ENCODE measurements at places on chromosomes 4 and X.

DNA sequence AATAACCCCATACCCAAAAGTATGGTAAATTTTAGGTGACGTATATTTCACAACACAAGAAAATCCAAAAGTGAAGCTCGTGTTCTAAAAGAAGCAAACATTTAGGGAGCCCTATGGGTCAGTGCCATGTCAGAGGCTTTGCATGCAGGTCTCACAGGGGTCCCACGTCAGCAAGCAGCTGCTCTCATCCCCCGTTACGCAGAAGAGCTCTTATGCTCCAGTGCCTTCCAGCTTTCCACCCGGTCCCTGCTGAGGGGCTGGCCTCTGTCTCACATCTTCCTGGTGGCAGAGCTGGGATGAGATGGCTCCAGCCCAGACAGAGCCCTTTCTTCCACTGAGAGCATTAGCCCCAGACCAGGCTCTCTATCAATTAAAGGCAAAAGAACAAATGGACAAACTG, 82.0 kb downstream of the IRF2 start:
- no peak for DNase-seq

- DNase-seq = no peak
These were observed 250.4 kb downstream of the GPM6A start for GRCh38 chr4:175561696-175562095.

- no peak for DNase-seq
These were observed 214.6 kb upstream of the FAM241A start for GRCh38 chr4:111930659-111931058.

DNA sequence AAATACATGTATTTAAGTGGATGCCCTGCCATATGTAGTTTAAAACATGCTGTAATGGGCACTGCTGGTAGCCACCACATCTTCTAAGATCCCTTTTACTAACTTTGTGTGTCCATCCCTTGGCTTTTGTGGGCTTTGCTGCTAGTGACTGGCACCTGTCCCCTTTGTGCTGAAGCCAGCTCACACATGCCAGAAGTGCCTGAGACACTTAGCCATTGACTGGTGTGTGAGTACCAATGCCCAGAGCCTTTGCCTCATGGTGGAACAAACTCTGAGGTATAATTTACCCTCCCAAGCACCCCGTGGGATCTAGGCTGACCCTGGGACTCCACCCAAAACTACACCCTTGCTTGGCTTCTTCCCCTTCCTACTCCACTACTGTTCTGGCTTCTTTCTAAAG, 33.0 kb downstream of the ARHGAP6 start:
- no peak for DNase-seq

DNA sequence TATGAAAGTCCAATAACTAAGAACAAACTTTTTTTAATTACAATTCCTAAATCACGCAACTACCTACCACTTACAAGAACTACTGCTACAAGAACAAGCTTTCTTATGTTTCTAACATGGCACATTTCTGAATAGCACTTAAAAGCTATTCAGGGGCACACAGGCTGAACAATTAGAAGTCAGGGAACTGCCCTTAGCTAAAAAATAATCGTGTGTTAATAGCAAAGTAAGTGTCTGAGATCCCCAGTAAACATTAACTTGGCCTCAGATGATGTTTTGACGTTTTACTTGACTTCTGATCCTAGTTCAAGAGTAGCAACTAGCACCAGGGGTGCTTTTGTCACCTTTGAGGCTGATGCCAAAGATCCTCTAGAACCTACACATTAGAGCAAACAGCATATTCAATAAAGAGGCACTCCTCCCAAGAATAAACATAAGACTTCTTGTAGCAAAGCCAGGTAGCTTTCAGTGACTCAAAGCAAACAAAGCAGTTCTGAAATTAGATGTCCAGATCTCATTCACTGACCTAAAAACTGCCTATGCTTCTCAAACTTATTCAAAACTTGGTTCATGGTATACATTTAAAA, 16.2 kb downstream of the SPOCK3 start:
- DNase-seq = peak; percentile 65

DNA sequence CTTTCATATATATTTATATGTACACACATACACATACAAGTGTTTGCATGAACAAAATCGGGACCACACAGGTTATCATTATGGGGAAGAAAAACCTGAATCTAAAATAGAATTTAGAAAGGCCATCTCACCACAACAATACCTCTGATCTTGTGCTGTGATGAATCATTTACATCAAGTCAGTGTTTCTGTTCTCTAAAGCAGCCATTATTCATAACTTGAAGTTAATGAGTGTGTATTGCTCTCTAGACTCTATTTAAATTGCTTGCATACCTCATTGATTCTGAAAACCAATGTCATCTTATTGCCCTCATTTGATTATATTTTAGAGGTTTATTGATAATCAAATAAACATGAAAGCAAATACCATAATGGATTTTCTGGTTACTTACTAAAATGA, 71.6 kb downstream of the FAM114A1 start:
- no peak for DNase-seq

GRCh38 chr4:21041708-21042107, 341.4 kb downstream of the PACRGL start:
- DNase-seq = no peak

GRCh38 chr4:12697970-12698369, 786.2 kb downstream of the RAB28 start:
- DNase-seq = no peak

- no peak for DNase-seq
These were observed 7.3 kb downstream of the GRPR start for GRCh38 chrX:16130707-16131106.

DNA sequence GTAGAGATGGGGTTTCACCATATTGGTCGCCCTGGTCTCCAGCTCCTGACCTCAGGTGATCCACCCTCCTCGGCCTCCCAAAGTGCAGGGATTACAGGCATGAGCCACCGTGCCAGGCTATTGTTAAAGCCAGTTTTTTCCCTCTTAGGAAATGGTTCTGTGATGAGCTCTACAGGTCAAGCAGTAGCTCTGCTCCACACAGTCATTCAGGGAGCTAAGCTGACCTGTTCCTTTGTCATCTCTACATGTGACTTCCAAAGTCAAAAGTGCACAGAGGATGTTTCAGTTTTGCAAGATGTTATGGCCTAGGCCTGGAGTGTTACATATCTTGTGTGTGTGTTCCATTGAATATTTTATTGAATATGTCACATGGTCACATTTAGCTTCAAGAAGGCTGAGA, 11.4 kb downstream of the MCUB start:
- DNase-seq = no peak

- no peak for DNase-seq
These were observed 95.1 kb downstream of the AFAP1 start for GRCh38 chr4:7844594-7844991.

DNA sequence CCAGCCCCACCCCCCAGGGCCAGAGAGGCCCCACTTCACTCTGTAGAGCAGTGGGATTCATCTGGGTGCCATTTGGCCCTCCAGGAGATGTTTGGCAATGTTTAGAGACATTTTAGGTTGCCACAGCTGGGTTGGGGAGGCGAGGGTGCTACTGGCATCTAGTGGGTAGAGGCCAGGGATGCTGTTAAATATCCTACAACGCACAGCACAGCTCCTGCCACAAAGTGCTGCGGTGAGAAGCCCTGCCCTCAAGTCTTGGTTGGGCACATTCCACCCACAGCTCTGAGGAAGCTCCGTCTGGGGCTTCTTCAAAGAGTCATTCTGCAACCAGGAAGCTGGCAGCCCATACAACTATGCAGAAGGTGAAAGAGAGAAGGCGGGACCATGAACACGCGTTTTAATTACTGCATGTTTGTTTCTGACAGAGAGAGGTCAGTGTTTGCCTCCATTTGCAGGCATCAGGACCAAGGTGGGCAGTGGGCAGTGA, 48.1 kb upstream of the FAM9C start:
- DNase-seq = no peak

GRCh38 chr4:4780729-4781244, 78.7 kb upstream of the MSX1 start:
- peak; percentile 11 for DNase-seq

DNA sequence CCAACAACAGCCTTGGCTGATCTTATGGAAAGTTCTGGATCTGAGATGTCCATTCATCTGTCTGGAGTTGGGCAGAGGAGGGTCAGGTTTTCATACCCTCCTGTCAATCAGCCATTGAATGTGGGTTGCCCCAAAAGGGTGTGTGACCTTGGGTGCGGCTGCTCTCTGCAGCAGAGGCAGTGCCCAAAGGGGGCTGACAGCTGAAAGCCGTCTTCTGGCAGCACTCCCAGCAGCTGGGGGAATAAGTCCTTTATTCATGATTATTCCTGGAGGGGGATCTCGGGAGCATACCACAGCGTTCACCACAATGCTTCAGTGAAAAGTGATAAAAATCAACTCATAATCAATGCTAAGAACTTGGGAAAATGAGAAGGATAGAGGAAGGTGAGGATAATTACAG, 54.7 kb downstream of the OTC start:
- no peak for DNase-seq

DNA sequence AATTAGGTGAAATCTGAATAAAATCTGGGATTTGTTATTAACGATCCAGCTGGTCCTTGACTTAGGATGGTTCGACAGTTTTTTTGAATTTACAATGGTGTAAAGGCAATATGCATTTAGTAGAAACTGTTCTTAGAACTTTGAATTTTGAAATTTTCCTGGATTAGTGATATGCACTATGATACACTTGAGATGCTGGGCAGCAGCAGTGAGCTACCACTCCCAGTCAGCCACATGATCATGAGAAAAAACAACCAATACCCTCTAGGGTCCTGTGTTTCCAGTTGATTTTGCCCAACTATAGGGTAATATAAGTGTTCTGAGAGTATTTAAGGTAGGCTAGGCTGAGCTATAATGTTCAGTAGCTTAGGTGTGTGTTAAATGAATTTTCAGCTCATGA, 303.7 kb downstream of the GPAT3 start:
- DNase-seq = no peak

DNA sequence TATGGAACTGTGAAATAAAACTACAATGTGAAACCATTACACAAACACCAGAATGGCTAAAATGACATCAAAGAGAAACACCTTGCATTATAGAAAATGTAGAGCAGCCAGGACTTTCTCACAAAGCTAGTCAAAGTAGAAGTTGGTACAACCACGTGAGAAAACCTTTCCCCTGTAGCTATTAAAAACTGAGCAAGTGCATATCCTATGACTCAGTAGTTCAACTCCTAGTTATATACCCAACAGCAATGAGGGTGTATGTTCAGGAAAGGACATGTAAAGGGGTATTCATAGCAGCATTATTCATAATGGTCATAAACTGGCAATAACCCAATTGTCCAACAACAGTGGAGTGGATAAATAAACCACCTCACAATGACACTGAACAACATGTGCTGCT, 177.5 kb upstream of the NUDT10 start:
- DNase-seq = no peak

- DNase-seq = no peak
These were observed 36.0 kb downstream of the NOP14 start for GRCh38 chr4:2927016-2927695.

DNA sequence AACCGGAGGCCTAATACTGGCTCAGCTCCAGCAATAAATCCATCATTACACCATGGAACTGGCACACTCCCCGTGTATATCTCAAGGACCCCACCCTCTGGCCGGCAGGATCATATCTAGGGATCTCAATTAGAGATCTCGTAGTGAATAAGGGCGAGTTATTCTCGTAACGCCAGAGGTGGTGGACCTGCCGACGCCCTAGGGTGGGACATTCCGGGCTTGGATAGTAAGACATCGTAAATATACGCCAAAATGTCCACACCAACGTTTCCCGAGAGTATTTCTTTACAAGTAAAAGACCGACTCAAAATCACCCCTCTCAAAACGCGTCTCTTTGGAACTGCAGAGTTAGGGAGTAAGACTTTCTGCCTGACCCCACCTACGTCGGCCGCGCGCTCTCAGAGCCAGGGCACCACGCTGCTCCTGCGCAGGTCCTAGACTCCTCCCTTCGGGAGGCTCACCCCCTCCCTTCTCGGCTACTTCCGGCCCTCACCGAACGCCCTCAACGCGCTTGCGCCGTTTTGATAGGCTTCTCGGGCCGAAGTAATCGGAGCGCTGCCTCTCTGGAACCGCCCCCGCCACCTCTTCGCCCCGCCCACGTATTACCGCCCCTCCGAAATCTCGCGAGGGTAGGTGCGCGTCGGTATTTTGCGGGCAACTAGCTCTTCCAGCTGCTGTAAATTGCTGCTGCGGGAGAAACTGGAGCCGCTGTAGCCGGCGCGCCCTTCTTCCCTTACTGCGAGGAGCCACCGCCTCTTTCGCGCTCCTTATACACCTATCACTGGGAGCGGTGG, at the start of gene WDR44:
WDR44 (plus strand) TSS at position 643 of the 794 bp plus-strand sequence. CDS start 398 bp downstream, outside the sequence.
- peak; percentile 88 for DNase-seq

- no peak for DNase-seq
These were observed 519.5 kb downstream of the FGF13 start for GRCh38 chrX:138191998-138192397.

GRCh38 chrX:120468825-120469525, at the start of gene LAMP2:
LAMP2 (minus strand) TSS chrX:120469296; CDS start chrX:120469169, 127 bp downstream.
- peak; percentile 81 for DNase-seq
